ENCODE measurements at places on chromosomes 3 and 15.

DNA sequence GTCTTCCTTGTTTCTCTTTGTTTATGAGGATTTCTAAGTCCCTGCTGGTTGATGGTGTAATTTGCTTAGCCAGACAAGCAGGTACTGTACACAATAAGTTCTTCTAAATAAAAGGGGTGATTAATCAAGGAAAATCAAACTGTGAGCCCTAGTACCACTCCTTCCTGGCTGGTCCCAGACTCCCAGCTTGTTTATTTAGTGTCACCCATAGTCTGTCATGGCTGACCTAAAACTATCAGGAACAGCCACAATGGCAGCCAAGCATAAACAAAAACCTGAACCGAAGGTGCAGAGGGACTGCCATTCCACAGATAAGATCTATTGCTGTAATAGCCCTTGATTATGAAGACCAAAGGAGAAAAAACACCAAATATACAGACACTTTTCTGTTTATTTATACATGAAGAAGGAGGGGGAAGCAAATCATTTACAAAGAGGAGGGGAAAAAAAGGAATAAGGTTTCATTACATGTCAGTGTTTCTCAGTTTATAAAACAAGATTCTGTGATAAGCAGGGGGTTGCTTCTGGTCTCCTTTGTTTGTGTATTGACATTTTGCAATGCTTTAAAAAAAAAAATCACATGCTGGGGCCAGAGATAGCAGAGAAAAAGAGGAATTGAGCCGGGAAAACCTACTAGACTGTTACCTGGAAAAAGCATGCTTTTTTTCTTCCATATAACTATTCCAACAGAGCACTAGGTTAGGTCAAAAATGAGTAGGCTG lies 182.4 kb upstream of the DPH6 start:
- no peak for DNase-seq

- DNase-seq = peak; percentile 46
Measured at GRCh38 chr3:33915796-33916546, 117.5 kb downstream of the PDCD6IP start.

- no peak for DNase-seq
Measured at GRCh38 chr15:77627581-77627980, 5.1 kb downstream of the LINGO1 start.

DNA sequence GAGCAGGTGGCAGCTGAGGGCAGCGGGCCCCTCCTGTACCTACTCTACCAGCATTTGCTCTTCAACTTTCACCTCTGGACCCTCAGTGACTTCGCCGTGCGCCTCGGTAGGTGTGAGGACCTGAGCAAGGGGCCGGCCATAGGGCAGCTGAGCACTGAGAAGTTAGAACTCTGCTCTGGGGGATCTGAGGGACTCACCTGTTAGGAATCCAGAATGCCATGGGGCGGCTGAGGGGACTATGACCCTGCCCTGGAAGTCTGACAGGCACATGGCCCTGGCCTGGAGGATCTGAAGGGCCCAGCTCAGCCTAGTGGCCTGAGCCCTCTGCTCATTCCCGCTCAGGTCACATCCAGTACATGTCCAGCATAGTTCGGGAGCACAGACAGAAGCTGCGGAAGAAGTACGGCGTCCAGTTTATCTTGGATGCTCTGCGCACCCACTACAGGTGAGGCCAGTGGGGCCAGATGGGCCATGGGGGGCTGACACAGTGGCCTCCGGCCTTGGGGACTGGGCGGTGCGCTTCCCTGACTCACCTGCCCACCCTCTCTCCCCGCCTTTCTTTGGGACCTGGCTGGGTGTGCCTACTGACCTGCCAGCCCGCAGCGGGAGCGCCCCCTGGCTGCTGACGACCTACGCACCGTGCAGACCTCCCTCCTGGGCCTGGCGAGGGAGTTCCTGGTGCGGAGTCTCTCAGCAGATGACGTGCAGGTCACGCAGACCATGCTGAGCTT lies 18.8 kb downstream of the NBEAL2 start:
- peak; percentile 78 for DNase-seq

DNA sequence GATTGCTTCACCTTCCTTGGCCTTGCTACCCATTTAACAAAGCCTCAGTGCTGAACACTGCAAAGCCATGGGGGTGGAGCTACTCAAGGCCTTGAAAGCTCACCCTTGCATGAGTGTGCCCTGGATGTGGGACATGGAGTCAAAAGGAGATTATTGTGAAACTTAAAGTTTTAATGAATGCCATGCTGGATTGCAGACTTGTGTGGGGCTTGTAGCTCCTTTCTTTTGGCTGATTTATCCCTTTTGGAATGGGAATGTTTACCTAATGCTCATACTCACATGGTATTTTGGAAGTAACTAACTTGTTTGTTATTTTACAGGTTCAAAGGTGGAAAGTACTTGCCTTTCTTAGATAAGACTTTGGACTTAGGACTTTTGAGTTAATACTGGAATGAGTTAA lies 538.5 kb upstream of the NECTIN3 start:
- no peak for DNase-seq

DNA sequence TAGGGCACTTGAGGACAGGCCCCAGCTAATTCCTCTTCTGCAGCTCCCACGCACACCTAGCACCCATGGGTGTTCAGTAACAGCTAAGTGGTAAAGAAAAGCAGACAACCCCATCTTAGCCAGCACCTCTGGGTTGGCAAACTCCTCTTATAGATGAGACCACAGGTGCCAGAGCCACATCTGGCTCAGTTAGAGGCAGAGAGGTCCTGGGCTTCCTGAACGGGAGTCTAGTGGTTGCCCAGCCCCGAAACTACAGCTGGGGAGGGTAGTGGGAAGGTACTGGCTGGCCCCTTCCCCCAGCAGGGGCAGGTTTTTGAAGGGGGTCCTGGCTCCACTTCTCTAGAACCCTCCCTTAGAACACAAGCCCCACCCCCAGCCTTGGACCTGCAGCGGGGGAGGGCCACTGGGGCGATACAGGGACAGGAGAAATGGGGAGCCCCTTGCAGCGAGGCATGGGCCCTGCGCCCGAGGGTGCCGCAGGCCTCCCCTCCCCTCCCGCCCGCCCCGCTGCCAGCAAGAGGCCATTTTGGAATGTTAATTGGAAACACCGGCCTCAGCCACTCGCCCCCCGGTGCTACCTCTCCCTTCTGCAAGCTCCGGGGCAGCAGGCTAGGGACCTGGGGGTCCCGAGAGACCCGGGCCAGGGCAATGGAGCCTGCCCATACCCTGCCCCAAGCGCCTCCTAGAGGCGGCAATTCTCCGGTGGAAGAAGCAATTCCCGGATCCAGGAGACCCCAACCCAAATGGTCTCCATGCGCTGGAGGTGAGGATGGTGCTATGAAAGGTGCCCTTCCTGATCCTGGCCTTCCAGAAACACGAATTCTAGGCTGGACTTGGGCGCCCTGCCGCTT lies 1.5 kb downstream of the DUSP7 start:
- DNase-seq = peak; percentile 41

Measured in hematopoietic multipotent progenitor cell treated with erythropoietin and hydrocortisone succinate and interleukin-3 and kit ligand, for 6 days (in vitro differentiated cells).